ENCODE measurements at places on chromosomes 1 and 21.
A peak's percentile ranks its signal among the peaks of the same experiment; 100 is the strongest.

DNA sequence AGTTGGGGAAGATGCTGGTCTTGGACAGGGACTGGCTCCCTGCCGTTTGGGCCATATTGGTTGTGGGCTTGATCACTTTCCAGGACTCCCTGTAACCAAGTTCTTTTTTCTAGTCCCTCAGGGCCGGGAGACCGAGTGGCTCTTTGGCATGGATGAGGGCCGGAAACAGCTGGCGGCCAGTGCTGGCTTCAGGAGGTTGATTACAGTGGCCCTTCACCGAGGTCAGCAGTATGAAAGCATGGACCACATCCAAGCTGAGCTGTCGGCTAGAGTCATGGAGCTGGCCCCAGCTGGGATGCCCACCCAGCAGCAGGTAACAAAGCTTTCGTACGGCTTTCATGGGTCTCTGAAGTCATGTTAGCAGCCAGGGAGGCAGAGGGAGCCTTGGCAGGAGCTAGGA lies 4.3 kb downstream of the METTL13 start:
- no peak for DNase-seq

- DNase-seq = no peak
Measured at GRCh38 chr1:19322481-19322880, 10.4 kb downstream of the SLC66A1 start.

DNA sequence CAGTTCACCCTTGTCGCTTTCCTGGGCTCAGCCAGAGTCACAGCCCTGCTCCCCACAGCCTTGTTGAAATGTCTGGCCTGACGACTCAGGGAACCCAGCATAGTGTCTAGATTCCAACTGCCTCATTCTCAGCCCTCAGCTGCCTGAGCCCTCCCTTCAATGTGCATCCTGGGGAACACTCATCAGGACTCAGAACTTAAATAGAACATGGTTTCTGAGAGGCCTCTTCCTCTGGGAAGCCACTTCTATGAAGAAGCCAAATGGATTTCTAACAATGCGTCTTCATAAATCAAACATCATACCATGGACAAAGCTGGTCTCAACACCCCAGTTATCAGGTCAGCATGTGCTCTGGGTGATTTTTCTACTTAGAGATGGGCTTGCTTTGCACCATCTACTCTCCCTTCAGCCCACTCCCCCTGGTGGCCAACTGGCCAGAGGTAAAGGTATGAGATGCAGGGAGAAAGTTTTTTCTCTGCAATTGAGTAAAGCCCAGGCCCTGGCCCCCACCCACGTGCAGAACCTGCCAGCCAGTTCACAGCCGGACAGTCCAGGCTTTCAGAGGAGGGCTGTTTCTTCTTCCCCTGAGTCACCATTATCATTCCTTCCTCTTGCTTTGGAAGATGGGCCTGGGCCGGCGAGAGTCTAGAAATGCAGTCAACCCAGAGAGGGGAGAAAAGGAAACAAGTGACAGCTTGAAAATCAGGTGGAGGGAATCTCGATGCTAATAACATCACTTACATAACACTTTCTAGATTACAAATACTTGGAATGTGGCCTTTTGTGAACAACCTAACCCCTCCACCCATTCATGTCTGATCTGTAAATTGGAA lies 32.1 kb downstream of the CD244 start:
- DNase-seq = peak; percentile 49

- DNase-seq = no peak
Measured at GRCh38 chr1:175564119-175564518, 179.3 kb downstream of the TNR start.

GRCh38 chr1:178926046-178926445 lies 55.2 kb upstream of the ANGPTL1 start:
- DNase-seq = no peak

DNA sequence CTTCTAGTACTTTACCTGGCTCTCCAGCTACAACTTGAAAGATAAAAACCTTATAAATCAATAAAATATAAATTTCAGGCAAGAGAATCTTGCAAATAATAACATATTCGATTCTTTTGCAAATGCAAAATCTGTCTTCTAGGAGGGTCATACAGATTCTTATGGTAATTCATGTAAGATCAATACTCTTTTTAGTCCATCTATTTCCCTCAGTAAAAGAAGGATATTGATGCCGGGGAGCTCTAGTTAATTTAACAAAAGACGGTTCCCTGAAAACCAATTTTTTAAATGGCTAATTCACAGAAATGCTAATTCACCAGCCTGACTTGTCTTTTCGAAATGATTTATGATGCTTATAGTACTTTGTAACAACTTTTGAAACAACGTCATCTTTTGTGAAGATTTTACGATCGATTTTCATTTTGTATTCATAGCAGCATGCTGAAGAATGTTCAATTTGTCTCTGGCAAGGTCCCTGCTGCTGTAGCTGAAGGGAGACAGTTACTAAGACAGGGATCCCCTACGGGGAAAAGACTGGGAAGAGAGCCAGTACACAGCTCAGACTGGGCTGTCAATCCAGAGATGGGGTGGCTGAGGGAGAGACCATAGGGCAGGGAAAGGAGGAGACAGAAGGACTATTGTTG lies 90.6 kb upstream of the SPAG17 start:
- DNase-seq = peak; percentile 5

Data from RWPE1 (cell line).